ENCODE measurements at places on chromosomes 11 and 22.

DNA sequence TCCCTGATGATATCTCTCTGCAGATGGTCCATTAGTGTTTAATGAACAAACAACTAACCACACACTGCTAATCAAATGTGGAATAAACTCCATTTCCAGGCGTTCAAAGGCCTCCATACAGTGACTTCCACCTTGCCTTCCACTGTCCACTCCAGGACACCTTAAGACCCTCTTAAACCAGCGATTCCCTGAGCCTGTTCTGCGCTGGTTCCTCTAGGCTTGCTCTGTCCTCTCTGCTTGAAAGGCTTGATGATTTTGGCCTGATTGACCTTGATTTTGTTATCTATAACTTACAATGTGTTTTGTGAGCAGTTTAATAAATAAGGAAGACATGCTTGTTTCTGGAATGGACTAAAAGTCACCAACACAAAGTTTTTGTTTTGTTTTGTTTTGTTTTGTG lies 12.0 kb downstream of the OVCH2 start:
- no peak for DNase-seq

- DNase-seq = no peak
These were observed 8.3 kb upstream of the MMP1 start for GRCh38 chr11:102806296-102806695.

GRCh38 chr22:47837703-47838102 lies 1075.3 kb downstream of the TBC1D22A start:
- no peak for DNase-seq

DNA sequence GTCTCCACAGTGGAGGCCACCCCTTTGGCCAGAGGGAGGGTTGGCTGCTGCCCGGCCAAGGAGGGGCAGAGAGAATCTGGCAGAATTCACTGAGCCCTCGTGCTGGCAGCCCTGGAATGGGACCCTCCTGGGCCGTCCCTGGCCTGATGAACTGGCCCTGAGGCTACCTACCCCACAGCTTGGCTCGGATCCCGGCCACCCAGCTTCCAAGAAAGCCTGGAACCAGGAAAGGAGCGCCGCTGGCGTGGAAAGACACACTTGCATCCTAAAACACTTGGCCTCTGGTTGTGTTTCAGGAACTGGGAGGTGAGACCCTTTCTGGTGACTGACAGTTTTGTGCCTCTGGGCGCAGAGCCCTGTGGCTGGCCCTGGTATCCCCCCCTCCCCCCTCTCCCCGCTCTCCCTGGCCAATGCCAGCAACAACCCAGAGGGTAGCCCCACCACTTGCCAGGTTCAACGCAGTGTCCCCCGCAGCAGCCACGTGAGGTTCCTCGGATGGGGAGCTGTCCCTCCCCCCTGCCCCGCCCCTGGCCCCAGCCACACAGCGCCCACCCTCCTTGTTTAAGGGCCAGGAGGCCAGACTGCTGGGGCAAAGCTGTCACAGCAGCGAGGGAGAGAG lies 693 bp downstream of the NFAM1 start:
- no peak for DNase-seq

DNA sequence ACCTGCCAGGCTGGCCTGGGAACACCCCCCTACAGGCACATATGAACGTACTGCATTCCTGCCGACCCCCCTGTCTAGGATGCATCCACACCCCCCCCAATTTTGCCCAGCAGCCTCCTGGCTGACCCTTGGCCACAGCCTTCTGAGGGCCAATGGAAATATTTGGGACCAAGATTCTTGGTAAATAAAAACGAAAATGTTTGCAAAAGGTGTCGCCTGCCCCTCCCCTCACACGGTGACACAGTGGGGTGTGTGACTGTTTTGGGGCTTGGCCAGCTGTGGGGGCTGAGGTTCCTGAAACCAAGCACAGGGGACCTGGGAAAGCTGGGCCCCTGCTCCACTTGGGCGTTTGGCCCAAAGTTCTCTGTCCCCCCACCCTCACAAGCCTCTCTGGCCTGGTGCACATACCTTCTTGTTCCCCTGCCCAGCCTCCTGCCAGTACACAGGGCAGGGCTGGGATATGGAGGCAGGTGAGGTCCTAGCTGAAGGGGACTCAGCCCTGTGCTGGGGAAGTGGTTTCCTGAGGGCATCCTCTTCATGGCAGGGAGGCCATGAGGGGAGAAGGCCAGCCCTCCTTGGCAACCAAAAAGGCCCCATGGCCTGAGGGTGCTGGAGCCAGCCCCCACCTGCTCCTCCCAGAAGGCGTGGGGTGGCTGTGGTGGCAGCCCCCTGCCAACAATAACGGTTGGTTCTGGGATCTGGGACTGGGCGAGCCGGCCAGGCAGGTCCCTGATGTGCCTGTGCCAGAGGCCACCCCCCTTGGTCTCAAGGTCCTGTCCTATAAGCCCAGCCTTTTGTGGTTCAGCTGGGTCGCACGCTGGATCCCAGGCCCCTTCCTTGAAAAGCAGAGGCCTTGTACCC lies 2.1 kb upstream of the CRACR2B start:
- no peak for DNase-seq

GRCh38 chr11:71285111-71285510 lies 32.7 kb upstream of the SHANK2 start:
- no peak for DNase-seq

DNA sequence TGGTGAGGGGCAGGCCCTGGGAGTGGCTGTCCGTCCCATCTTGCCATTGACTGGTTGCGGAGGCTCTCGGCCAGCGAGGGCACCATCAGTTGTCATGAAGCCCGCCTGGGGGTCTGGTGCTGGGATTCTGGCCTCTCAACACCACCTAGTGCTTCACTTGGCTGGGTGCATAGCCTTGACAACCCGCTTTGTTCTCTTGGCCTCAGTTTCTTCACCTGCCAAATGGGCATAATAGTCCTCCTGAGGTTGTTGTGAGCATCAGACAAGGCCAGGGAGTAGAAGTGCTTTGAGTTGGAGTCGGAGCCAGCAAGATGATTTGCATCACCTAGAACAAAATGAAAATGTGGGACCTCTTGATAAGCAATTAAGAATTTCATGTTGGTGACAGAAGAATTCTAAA lies 1.5 kb upstream of the CACNA1I start:
- DNase-seq = no peak

Measured in NCI-H2081 treated with DMSO at 0.1 percent for 48 hours (cell line).